Posterior cingulate gyrus (tissue), 11 donors: ENCODE measurements at places on chromosomes 13 and 19.

DNA sequence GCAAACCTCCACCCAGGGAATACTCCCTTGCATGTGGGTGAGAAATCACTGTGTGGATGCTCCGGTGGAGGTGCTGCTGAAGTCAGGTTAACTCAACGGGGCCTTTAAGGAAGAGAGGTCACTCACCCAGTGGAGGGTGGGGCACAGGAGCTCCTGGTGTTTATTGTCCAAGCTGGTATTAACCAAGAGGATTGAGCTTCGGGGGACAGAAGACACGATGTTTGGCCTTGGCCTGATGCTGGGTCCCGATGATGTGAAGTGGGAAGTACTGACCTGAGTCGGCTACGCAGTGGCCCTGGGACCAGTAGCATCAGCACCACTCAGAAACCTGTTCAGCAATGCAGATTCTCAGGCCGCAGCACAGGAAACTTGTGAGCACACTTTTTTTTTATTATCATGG, 85.7 kb upstream of the WASF3 start:
- peak; percentile 19 for DNase-seq

DNA sequence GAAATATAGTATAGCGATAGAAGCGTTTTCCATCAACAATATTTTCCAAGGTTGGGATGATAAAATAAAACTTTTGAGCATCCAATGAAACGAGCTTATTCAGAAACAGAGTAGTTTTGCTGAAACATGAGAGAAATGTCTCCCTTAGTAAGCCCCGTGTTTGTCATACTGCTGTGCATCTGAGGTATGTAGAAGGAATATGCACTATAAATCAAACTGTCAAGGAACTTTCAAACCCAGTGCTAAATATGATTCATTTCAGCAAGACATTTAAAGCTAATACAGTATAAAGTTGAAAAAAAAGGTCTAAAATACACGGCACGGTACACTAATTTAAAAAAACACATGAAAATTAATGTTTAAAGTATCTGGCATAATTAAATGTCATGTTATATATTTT, 546.2 kb downstream of the SLITRK5 start:
- no peak for DNase-seq

DNA sequence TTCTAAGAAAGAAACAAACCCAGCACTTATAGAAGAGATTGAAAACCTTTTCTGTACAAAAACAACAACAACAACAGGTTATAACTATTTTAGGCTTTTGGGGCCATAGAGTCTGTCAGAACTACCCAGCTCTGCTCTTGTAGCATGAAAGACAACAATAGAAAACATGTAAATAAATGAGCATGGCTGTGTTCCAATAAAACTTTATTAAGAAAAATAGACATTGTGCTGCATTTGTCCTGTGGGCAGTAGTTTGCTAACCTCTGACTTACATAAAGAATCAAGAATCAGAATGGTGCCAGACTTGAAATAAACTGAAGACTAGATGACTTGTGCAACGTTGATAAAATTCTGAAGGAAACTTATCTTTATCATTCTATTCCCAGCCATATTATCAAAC, 617.5 kb downstream of the DIAPH3 start:
- no peak for DNase-seq

DNA sequence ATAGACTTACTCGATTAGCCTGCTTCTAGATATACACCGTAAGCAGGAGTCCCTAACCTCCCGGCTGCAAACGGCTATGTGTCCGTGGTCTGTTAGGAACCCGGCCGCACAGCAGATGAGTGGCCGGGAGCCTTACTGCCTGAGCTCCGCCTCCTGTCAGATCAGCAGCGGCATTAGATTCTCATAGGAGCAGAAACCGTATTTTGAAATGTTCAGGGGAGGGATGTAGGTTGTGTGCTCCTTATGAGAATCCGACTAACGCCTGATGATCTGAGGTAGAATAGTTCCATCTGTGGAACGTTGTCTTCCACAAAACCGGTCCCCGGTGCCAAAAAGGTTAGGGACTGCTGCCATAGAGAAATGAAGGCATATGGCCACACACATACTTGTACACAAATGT, 1491.9 kb downstream of the SLITRK5 start:
- DNase-seq, result no peak

DNA sequence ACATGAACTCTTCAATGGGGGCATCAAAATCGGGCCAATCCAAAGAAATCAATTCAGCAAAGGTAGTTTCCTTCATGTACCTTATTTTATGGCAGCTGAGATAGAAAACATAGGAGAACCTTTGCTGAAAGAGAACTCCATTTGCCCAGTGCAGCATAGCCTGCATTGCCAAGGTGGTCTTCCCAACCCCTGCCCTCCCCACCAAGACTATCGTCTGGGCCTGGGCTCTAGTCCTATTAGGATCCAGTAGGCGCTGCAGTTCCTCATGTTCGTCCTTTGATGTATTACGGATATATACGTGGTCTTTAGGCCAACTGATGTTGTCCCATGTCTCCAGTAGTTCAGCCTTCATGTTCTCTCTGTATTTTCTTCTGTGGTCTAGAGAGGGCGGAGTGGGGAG, 19.2 kb downstream of the NLRP13 start:
- DNase-seq, result no peak

DNA sequence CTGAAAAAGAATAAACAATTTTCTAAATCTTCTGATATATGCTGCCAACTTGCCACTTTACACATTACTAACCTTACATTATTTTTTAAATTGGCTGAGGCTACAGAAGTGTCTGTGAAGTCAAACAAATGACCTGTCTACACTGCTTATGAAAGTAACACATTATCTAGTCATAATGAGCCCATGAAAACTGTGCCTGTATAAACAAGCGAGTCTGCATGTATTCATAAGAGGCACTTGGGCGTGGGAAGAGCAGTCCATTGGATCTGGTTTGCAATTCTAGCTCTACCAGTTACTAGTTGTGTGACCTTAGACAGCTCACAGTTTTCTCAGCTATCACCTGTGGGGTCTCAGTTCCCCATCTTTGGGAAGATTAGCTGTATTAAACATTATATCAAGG, 3.1 kb downstream of the VPS36 start:
- no peak for DNase-seq
